Stomach (tissue), 19 donors: ENCODE measurements at places on chromosomes 1 and 21. TPM values are rescaled to one million over a fixed set of nuclear protein-coding genes. Genes with fewer than 3 reads are reported as not detected.

TIE1 gene
- 5.8 TPM for polyA plus RNA-seq

SPRR1B gene
- polyA plus RNA-seq, result 6.1 TPM

CACNA1E gene
- 0.03 TPM for polyA plus RNA-seq

RTCA gene
- polyA plus RNA-seq, result 22.1 TPM

SPATA45 gene
- polyA plus RNA-seq, result not detected

ORC1 gene
- 1.7 TPM for polyA plus RNA-seq

PIK3R3 gene
- polyA plus RNA-seq, result 3.4 TPM

FMO5 gene
- 29.8 TPM for polyA plus RNA-seq

TDRD10 gene
- polyA plus RNA-seq, result 2.4 TPM

ATP1A4 gene
- not detected for polyA plus RNA-seq

SAMSN1 gene
- 10.5 TPM for polyA plus RNA-seq

RCAN1 gene
- 24.3 TPM for polyA plus RNA-seq

ZBTB8A gene
- 1.6 TPM for polyA plus RNA-seq

SARS1 gene
- polyA plus RNA-seq, result 95.6 TPM

C1orf115 gene
- polyA plus RNA-seq, result 28.8 TPM

MTARC2 gene
- 7.3 TPM for polyA plus RNA-seq

FCRL6 gene
- not detected for polyA plus RNA-seq

SPRR2A gene
- polyA plus RNA-seq, result 2.7 TPM

DNA sequence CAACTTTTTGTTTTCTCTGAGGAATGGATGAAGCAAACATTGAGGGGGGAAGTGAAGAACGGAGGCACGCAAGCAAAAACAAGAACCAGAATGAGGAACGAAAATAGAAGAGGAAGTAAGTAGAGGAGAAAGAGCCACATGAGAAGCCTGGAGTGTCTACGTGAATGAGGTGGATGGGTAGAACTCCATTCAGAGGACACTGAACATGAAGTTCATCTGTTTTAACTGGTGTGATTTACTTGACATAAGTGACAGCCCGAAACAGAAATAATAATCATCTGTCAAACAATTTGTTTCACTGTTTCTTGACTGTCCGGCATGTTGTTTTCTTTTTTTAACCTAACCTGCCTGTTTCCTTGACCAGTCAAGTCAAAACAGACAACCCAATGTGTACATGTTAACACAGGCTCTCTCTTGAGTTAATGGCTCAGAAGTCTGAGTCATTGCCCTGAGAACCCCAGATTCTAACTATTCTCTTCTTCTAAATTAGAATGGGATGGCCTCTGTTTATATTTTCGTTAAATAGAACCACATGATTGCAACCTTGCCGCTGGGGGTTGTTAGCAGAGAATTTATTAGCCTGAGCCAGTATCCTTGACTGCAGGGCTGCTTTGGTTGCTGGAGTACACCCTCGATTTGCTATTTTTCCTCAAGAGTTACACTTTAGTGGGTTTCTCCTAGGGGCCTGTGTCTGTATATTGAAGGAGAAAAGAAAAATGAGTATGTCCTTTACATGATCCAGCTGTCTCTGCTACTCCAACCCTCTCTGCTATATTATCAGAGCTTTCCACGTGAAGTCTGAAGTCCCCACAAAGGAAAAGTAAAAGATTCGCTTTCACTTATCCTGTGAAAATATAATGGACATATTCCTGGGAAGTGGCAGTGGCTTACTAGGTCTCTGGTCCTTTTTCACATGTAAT is 151.7 kb downstream of the ZC3H11B start:
- no peak for DNase-seq

DNA sequence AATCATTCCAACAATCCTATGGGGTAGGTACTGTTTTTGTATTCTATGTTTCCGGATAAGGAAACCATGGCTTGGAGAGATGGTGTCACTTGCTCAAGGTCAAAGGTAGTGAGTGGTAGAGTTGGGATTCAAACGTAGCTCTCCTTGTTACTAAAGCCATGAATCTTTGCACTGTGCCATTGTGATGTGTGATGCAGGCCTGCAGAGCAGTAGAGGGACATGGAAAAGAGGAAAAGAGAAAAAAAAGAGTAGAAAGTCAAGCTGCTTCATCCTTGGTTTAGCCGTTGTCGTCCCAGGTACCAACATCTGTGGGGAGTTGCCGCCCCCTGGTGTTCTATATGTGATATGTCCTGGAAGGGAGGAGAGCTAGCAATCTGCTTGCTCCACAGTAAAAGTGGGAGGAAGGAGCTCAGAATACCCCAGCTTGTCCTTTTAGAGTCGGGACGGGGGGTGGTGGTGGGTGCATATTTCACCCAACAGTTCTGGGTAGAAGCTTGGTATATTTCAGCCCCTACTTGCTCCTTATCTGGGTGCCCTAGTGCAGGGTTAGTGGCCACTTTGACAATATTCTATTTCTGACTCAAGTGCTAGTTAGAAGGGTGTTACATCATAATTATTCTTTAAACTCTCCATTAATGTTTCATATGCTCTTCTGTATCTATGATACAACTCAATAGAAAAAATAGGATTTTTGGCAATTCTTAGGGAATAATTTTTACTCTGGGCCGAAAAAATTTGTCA is 98.4 kb downstream of the EBNA1BP2 start:
- peak; percentile 82 for DNase-seq

DNA sequence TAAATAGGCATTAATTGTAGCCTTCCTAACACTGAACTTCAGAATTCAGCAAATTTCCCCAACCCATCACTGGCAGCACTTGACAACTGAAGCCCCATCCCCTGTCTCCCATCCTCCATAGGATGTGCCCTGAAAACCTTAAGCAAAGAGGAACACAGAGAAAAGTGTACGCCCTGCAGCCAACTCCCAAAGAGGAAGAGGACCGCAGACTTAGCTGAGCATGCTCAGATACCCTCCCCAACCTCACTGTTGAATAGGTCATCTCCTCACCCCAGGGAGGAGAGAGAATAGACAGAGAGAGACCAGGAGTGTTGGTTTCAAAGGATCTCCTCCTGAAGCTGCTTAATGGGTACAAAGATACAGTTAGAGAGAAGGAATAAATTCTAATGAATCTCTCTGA is 50.5 kb downstream of the CD2 start:
- no peak for DNase-seq

- DNase-seq, result no peak
Measured at GRCh38 chr1:82625537-82625936, 824.8 kb downstream of the ADGRL2 start.

- DNase-seq, result no peak
Measured at GRCh38 chr21:39602793-39603192, 9.9 kb upstream of the B3GALT5 start.

DNA sequence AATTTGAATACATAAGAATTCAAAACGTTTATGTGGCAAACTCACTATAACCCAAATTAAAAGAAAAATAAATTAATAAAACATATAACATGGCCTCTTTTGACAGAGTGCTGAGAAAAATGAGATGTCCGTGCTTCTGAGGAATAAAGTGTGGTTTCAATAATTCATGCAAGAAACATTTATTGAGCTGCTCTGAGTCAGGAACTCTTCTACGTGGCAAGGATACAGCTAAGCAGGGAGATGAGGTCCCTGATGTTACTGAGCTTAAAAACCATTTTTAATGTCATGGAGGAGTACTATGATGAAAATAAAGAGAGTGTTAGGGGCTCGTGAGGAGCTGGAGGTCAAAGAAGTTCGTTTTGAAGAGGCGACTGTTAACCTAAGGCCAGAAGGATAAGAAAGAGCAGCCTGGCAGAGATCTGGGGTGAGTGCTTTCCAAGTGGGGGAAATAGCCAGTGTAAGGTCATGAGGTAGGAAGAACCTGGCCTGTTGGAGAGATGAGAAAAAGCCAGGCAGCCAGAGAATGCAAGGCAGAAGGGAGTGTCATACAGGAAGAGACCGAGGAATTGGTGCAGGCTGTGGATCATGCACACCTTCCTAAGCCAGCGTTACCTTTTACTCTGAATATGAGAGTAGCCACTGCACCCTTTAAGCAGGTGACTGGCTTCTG is 182.2 kb upstream of the DUSP10 start:
- DNase-seq, result no peak

DNA sequence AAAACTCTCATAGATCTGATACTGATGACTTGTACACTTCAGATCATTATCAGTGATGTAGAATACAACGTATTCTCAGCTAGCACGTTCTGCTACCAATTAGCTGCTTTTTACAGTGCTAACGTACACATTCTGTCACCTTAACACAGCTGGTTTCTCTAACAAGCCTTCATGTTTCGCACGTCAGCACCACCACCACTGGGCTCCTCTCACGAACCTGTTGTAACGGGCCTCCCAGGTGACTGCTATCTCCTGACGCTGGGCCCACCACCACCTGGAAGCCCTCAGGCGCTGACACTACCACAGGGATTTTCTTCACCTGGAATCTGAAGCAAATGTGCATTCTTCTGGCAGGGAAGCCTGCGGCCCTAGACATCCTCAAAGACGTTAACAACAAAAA is 19.8 kb downstream of the TOMM20 start:
- DNase-seq, result no peak

GRCh38 chr1:153260585-153261280 is 1.2 kb downstream of the LORICRIN start:
- DNase-seq, result no peak

DNA sequence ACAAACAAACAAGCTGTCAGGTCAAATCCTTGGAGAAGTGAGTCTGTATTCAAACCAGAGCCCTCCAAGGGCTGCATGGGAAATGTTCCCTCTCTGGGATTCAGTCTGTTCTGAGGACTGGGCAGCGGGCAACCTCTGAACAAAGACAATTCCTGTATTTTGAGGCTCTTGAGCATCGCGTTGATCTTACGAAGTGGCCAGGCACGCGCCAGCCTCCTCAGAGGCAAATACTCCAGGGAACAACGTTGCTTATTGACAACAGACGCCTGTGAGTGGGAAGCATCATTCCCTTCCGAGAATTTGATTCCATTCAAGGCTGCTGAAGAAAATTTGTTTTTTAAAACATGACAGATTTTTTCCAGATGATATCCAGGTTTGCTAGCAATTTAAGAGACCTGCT is 20.0 kb upstream of the TACSTD2 start:
- DNase-seq, result no peak

- DNase-seq, result no peak
Measured at GRCh38 chr1:183100361-183100974, 77.2 kb downstream of the LAMC1 start.

GRCh38 chr1:236451796-236452373 is 57.8 kb downstream of the EDARADD start:
- peak; percentile 37 for DNase-seq

DNA sequence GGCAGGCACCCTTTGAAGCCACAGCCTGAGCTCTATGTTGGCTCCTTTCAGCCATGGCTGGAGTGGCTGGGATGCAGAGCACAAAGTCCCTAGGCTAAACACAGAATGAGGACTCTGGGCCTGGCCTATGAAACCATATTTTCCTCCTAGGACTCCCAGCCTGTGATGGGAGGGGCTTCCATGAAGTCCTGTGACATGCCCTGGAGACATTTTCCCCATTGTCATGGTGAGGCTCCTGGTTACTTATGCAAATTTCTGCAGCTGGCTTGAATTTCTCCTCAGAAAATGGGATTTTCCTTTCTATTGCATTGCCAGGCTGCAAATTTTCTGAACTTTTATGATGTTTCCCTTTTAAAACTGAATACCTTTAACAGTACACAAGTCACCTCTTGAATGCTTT is 61.3 kb downstream of the VCAM1 start:
- DNase-seq, result no peak

DNA sequence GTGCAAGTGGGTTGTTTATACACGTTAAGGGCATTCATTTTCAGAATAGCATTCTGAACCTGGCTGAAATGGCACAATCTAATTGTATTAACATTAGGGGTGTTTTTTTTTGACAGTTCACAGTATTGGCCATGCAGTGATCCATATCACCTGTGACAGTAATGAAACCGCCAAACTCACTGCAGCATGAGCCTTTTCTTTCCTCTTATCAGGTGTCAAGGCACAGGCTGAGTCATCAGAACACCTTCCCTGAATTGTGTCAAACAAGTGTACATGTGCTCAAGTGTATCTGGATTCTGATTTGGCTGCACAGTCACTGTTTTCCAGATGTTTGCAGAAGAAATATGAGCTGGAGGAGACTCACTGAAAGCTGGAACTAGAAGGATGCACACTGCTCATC is 47.7 kb upstream of the C8B start:
- DNase-seq, result no peak

- DNase-seq, result no peak
Measured at GRCh38 chr1:64960731-64961130, 5.6 kb downstream of the JAK1 start.

DNA sequence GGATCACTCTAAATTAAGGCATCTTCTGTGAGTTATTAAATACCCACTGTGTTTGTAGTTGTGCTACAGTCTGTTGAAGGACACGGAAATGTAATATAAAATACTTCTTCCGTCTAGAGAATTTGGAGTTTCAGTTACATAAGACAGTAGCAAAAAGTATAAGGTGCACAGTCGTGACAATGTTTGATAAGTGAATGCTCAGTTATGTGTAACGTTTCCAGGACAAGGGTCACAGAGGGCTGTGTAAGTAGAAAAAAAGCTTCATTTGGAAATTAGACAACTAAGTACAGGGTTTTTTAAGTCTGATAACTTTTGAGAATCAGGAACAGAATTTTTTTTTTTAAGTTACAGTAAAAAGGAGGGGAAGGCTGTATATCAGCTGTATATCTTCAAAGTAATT is 27.5 kb downstream of the SRSF11 start:
- DNase-seq, result no peak

GRCh38 chr1:97451944-97452343 is 468.9 kb downstream of the DPYD start:
- no peak for DNase-seq

DNA sequence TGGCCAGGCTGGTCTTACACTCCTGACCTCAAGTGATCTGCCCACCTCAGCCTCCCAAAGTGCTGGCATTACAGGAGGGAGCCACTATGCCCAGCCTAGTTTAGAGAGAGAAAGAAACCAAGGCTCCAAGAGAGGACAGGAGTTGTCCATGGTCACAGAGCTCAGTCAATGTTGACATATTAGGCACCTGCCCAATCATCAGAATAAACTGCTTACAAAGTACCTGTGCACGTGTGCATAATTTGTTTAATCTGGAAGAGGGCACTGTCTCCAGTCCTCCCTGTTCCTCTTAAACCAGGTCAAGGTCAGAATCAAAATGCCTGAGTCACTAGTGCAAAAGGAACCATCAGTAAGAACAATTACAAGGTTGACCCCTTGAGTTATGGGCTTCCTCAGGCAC is 20.3 kb upstream of the MPZL1 start:
- no peak for DNase-seq

DNA sequence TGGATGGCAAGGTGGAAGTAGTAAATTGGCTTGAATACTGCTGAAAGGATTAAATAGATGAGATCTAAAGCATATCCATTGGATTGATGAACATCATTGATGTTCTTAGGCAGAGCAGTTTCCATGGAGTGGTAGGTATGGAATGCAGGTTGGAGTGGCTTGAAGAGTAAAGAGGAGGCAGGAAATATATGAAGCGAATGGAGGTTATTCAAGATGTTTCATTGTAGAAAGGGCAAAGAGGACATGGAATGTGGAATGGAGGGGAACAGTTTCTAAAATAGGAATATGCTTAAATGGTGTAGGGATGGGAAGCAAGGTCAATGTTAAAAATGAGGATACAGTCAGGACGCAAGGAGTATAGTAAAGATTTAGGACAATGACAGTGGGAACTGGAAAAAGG is 6.1 kb downstream of the OSBPL9 start:
- DNase-seq, result no peak
